Activated B cell treated with CpG ODN at 0.5 μM for 24 hours (primary cell): ENCODE measurements at places on chromosomes 7 and 10.

- DNase-seq, result no peak
Observed at GRCh38 chr10:104351061-104351702, 2.5 kb upstream of the CFAP58 start.

GRCh38 chr10:14010101-14010558, 320.6 kb downstream of the FRMD4A start:
- DNase-seq, result no peak

DNA sequence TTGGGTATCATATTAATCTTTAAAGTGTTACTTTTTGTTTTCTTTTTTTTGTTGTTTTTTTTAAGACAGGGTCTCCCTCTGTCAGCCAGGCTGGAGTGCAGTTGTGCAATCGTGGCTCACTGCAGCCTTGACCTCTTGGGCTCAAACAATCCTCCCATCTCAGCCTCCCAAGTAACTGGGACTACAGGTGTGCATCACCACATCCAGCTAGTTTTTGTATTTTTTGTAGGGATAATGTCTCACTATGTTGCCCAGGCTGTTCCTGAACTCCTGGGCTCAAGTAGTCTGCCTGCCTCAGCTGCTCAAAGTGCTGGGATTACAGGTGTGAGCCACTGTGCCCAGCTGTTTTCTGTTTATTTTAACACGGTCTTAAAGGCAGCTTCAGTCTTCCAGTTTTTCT, 23.3 kb downstream of the KMT2E start:
- no peak for DNase-seq

DNA sequence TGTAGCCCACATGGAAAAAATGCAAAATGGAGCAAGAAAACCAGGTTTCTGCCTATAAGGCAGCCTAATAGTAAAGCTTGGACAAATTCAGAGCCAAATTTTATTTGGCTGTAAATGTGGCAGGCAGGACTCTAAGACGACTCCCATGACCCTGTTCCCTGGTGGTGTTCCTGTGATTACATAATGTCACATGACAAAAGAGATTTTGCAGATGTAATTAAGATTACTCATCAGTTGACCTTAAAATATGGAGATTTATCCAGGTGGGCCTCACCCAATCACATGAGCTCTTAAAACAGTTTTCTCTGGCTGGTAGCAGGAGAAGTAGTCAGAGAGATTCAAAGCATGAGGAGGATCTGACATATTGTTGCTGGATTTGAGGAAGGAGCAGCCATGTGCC, 303.1 kb upstream of the IMMP2L start:
- DNase-seq, result no peak

DNA sequence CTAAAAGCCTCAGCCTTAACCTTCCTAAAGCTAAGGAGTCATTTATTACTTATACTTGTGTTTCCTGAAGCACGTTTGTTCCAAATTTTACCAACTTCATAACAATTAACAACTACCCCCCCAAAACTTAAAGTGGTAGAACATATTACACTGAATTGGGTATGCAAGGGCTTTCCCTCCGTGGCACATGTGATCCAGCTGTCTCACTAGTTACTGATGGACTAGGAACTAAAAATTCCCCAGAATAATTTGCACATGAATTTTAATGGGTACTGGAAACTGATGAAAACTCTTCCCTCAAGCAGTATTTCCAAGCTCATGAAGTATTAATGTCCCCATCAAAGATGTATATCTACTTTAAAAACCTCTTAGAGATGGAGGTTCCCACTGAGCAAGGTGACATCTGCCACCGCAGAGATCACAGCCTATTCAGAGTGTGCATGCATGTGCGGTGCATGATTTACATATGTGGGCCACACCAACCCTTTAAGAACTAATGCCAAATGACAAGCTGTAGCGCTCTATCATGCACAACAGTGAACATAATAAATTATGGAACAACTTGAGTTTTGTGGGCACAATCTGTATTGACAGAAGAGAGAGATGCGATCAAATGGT, 139.9 kb upstream of the ADCY1 start:
- no peak for DNase-seq

DNA sequence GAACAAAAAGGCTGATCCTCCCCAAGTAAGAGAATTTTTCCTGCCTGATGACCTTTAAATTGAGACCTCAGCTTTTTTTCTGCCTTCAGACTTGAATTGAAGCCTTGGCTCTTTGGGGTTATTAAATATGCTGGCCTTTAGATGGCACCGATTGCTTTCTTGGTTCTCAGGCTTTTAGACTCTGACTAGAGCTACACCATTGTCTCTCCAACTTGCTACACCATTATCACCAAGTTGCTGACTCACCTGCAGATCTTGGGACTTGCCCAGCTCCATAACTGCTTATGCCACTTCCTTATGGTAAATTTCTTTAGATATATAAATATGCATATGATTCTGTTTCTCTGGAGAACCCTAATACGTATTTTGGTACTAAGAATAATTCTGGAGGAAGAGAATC, 3.1 kb upstream of the ABCA13 start:
- no peak for DNase-seq

DNA sequence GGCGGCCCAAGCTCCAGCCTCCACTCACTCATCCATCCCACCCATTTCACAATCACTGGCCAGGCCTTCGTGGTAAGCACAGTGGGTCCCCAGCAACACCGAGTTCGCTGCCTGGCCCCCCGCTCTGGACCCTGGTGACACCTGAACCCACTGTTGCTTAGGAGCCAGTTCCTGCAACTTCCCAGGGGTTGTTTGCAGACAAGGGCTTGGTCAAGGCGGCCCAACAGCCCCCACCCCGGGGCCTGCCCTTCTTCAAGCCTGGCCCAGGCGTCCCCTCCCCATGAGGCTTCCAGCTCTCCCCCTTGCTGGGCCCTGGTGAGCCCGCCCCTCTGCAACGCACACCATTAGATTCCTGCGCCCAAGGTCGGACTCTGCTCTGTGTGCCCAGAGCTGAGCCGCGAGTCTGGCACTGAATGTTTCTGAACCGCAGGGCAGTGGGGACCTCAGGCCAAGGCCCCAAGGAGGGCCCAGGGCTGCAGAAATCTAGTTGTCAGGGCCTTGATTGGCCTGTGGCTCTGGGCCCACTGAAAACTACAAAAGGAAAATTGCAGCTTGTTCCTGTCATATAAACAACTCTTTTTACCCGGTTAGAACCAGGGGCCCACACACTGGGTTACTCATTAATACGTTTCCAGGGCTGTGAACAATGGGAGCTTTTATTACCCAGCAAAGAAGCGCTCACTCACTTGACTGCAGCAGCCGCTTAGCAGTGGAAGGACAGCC, 2.1 kb upstream of the COX19 start:
- DNase-seq, result no peak

DNA sequence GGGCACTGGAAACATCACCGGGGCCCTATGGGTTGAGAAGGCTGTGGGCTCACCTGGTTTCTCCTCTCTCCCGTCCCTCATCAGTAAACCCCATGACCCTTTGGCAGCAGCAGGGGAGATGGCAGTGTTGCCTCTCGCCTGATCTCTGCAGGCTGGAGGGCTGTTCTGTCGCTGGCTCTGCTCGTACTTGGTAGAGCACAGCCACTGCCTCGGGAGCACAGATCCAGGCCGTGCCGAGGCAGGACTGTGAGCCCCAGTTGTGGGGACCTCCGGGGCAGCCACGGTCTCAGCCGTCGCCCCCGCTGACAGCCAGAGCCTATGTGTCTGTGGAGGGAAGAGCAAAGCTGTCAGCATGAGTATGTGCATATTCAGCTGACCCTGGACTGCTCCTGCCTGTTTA, 94.9 kb downstream of the PTPRE start:
- DNase-seq, result no peak

DNA sequence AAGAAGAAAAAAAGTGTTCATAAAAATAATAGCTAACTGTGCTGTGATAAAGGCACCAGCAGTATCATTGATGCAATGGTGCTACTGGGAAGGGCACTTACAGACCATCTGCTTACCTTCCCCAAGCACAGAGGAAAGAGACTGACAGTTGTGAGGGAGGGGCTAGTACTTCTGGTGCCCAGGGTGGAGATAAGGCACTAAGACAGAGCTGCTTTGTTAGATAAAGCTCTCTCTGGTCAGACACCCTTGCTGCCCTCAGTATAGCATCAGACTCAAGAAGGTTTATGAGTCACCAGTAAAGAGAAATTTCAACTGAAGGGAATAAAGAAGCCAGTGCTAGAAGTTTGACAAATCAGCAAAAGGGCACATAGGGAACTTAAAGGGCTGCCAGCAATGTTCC, 325.6 kb downstream of the HPSE2 start:
- DNase-seq, result no peak

DNA sequence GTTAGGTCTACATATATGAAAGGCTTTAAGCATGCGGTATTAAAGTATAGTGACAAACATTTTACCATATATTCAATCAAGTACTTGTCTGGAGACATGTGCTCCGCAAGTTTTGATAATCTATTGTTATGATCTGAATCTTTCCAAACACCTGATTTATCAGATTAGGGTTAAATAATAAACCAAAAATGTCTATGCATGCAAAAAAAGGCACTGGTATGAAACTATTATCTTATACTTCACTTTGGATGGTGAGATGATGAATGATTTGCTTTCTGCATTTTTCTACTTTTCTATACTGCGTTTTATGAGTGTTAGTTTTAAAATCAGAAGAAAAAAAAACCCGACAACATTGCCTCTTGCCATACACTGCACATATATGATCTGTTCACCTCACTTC, 37.8 kb upstream of the FAM133B start:
- no peak for DNase-seq

- DNase-seq, result no peak
Observed at GRCh38 chr10:70162892-70163201, 7.5 kb downstream of the SAR1A start.

DNA sequence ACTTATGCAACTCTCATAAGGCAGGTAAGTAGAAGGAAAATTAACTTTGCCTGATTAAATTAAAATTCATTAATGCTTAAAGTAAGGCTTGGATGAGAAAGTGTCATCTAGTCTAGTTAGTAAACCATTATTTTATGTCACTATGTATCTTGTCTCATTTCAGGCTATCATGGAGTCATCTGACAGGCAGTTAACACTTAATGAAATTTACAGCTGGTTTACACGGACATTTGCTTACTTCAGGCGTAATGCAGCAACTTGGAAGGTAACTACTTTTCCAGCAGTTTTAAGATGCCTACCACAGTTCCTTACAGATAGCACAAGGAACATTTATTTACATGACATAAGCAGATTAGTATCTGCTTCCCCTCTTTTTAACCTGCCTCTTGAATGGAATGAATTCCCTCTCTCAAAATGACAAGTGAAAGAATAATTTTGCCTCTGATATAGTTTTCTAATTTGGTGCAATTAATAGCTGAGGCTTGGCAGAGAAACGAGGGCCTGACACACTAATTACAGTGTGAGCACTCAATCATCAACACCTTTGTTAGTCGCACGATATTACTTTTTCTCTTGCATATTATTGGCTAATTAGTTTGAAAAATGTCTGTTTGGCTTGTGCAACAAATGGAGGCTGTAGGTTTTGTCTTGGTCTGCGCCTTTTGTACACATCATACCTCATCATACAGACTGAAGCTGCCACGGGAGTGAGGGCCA, 245.0 kb downstream of the FOXP2 start:
- DNase-seq, result no peak

- DNase-seq, result no peak
Observed at GRCh38 chr10:96656198-96656577, 64.1 kb downstream of the PIK3AP1 start.

DNA sequence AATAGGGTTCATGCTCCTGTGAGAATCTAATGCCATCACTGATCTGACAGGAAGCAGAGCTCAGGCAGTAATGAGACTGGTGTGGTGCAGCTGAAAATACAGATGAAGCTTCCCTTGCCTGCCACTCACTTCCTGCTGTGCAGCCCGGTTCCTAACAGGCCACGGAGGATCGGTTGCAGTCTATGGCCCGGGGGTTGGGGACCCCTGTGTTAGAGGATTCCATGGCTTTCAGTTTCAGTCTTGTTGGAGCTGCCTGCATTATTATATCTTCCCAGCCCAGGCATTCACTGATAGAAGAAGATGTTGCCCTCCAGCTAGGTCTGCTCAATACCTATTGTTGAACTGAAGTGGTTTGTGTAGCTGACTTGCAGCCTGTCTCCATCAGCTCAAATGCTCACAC, 1298.8 kb downstream of the TYW1 start:
- no peak for DNase-seq

GRCh38 chr7:832968-833424, 720 bp downstream of the SUN1 start:
- DNase-seq, result no peak

GRCh38 chr10:62733654-62734293, 70.7 kb upstream of the ADO start:
- no peak for DNase-seq

DNA sequence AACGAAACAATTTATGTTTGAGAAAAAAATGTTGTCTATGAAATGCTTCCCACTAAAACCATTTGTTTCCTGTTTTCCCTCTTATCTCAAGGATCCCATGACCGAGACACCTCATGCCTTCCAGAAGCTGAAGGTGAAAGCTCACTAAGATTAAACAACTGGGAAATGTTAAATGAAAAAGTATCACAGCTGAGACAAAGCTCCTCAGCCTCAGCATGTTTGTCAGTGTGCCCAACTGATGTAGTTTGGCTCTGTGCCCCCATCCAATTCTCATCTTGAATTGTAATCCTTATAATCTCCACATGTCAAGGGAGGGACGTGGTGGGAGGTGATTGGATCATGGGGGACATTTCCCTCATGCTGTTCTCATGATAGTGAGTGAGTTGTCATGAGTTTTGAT, 327.3 kb downstream of the HTR7 start:
- no peak for DNase-seq

DNA sequence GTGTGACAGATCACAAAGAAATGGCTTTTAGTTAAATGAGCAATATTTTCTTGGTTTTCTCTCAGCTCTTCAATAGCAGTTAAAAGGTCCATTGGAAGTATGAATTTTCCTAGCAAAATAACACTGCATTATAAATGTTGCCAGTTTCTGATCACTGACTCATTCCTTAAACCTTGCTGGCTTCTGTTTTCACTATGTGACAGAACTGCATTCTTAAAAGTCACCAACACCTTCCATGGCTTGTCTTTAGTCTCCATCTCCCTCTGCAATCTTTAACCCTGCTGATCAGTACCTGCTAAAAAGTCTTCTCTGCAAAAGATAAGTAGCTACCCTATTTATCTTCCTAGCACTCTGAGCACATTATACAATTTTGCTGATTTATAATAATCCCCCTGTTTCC, 405.0 kb upstream of the LRRN3 start:
- no peak for DNase-seq

DNA sequence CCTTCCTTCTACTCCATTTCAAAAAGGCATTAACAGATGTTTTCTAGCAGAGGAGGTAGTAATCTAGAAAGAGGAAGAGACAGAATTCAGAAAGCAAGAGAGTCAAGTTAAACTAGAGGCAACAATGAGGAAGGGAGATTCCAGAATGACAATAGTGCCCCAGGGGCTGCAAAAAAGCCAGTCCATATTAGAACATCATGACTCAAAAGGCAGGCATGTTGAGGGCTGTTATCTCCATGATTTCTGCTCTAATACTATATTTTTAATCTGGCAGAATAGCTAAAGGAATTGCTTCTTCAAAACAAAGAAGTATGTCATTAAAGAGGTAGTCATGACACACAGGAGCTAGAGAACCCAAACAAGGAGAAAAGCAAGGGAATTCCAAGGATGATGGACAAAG, 599.6 kb downstream of the INHBA start:
- DNase-seq, result no peak
